K562 (cell line): ENCODE measurements at places on chromosomes 13 and 19. TPM values are rescaled to one million over a fixed set of nuclear protein-coding genes. Genes with fewer than 3 reads are reported as not detected.
A peak's percentile ranks its signal among the peaks of the same experiment; 100 is the strongest.

- DNase-seq, result no peak
Observed at GRCh38 chr13:37047032-37047431, 12.5 kb downstream of the SUPT20H start.

GRCh38 chr19:40774916-40775631 is at the start of gene MIA:
TSS of gene MIA (plus strand) at chr19:40775521. CDS start at chr19:40775543, 22 bp downstream.
- DNase-seq, result no peak

The MCEMP1 gene
- total RNA-seq, result 0.51 and 0.63 TPM in 2 replicates

DNA sequence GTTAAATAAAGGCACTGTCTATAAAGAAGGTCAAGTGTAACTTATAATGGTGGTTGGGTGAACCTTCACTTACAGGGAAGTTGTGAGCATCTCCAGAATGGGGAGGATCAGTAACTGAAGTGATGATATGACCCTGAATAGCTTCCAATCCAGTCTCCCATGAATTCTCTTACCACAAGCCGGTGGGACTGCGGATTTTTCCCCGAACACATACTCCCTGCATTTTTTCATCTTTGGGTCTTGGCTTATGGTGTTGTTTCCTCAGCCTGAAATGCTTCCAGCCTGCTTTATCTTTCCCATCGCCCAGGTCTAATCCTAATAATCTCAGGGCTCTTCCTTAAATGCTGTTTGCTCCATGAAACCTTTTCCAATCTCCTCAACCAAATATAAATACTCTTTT is 2.0 kb upstream of the CSNK1A1L start:
- DNase-seq, result no peak

The CCDC70 gene
- not detected in 2 replicates for total RNA-seq

GRCh38 chr13:49759503-49759902 is 33.0 kb downstream of the KPNA3 start:
- DNase-seq, result no peak

The SHISA7 gene
- total RNA-seq, result 0.34 and 0.40 TPM in 2 replicates

DNA sequence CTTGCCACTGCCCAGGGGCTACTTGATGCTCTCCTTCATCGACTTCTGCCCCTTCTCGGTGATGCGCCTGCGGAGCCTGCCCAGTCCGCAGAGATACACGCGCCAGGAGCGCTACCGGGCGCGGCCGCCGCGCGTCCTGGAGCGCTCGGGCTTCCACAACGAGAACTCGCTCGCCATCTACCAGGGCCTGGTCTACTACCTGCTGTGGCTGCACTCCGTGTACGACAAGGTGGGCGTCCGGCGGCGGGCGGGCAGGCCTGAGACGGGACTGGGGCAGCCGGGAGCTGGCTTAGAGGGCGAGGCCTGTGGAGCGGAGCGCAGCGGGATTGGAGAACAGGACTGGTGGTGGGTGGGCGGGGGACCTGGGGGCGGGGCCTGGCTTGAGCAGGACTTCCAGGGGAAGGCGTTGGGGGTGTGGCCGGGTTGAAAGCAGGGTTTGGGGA is 12.7 kb upstream of the PSMD8 start:
- peak; percentile 91 for DNase-seq

The S1PR5 gene
- total RNA-seq, result 0.16 and 0.35 TPM in 2 replicates

DNA sequence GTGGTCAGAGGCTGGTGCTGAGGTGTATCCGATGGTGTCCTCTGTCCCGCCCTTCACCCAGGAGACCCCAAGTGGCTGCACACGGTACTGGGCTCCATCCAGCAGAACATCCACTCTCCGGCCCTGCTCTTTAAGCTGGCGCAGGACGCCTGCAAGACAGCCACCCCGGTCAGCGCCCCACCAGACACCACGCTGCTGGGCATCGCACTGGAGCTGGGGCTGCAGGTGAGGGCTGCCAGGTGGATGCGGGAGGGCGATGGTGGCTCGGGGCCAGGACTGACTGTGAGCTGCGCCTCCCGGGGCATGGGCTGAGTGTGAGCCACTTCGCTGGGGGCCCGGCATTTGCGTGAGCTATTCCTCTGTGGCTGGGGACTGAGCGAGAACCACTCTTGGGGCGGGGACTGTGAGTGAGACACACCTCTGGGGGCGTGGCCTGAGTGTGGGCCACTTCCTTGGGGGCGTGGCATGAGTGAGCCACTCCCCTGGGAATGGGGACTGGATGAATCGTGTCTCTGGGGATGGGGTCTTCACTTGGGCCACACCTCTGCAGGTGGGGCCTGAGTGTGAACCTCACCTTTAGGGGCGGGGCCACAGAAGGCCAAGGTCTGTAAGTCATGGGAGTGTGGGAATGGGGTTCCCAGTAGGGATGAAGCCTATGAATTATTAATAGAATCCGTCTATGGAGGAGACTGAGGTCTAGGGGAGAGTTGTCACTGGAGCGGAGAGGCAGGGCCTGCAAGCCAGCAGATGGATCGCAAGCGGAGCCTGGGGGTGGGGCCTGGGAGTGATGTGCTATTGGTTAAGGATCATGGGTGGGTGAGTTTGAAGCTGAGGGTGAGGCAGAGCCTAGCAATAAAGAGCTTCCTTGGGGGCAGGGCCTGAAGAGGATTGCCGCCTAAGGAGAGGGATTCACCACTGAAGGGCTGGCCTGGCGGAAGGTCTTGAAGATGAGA is 30.5 kb downstream of the ZSWIM4 start:
- peak; percentile 91 for DNase-seq

The ITM2B gene
- 53.3 and 58.4 TPM in 2 replicates for total RNA-seq

DNA sequence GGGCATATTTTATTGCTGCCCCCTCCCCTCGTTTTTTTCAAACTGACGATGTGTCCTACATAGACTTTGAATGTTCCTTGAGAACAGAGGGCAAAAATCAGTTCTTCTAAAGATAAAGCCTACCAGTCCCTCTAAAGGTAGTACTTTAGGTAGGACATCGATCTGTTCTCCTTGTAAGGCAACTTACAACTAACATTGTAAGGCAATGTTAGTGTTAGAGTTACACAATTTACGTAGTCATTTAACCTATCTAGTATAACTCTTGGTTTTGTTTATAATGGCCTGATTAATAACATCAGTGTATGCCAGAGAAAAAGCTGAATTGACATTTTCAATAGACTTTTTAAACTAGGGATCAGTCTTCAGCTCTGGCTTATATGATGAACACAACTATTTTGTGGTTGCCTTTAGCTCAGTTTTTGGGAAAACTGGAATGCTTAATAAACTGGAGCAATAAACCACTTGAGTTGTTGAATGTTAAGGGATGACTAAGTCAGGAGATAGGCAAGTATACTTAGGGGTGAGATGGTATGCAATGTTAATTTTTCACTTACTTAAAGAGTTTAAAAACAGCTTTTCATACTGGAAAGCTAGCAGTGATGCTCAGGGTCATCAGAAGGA is 2.2 kb downstream of the NDFIP2 start:
- DNase-seq, result no peak

DNA sequence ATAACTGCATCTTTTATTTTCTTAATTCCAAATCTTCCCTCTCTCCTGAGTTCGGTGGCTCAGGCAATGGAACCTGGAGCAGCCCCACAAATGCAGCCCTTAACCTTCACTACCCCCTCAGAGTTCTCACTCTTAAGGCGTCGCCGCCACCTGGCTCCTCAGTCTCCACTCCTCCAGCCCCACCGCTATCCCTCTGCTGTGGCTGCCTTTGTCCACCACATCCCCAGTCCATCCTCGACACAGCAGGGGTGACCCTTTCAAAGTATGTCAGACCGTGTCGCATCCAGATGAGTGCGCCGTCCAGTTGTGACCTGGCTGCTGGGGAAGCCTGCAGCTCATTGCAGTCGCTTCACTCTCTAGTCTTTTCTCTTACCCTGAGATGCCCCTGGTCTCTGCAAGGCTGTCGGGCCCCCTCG is 1.0 kb downstream of the SPPL2B start:
- peak; percentile 62 for DNase-seq

DNA sequence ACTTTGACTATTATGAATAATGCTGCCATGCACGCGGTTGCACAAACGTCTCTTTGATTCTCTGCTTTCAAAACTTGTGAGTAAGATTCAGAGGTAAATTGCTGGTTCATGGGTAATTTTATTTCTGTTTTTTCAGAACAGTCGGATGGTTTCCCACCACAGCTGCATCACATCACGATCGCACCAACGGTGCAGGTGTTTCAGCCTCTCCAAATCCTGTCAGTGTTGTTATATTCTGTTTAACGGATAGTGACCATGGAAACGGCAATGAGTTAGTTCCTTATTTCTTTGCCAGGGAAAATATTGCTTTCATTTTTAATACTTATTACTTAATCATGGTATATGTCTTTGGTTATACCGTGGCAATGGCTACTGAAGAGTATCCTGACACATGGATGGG is 19.1 kb upstream of the ZNF835 start:
- no peak for DNase-seq

The PSG7 gene
- not detected in 2 replicates for total RNA-seq

DNA sequence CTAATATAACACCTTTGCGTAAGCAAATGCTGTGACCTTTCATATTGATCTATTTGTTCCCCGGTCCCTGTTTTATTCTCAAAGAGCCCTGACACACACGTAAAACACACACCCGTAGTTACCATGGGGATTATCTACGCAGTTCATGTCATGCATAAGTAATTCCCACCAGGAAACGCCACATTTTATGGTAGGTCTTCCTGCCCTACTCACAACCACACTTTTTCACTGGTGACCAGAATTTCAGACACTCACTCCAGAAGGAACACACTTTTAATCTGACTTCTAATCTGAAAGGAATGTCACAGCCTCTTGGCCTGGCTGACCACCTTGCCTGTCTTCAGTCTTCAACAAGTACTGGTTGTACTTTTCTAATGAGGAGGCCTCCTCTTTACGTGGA is 46.8 kb downstream of the SLC7A1 start:
- DNase-seq, result no peak
